SW480 (cell line): ENCODE measurements at places on chromosomes 2 and 18.
A peak's percentile ranks its signal among the peaks of the same experiment; 100 is the strongest.

DNA sequence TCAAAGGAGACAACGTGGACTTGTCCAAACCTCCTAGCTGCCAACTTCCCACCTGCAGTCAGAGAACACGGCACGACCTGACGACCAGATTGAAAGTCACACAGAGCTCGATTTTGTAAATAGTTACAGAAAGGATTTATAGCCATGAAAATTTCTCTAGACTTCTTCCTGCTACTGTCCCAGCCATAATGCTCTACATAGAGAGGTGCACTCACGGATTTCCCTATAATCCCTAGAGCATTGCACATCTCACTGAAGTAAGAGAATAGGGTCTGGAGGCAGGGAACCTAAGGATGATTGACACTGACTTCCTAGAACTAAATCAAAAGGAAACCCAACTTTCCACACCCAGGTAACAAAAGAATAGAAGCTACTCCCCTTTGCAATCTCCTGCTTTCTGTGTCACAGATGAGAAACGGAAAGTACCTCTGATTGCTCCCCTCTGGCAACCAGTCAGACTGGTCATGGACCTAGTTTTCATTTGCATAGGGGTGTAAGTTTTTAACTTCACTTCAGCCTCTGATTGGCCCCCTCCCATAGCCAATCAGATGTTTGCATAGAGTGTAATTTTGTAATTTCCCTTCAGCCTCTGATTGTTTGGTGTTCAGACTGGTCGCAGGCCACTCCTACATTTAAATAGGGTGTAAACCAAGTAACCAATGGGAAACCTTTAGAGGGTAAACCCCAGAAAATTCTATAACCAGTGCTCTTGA lies 58.6 kb upstream of the FBXO11 start:
- no peak for DNase-seq

- DNase-seq = no peak
Observed at GRCh38 chr18:77337604-77338003, 88.0 kb downstream of the GALR1 start.

GRCh38 chr2:237324837-237325236 lies 89.1 kb downstream of the COL6A3 start:
- DNase-seq = no peak

- DNase-seq = peak; percentile 5
Observed at GRCh38 chr2:203097735-203098134, 83.1 kb downstream of the NBEAL1 start.

GRCh38 chr2:49002750-49003149 lies 151.6 kb downstream of the FSHR start:
- DNase-seq = no peak

DNA sequence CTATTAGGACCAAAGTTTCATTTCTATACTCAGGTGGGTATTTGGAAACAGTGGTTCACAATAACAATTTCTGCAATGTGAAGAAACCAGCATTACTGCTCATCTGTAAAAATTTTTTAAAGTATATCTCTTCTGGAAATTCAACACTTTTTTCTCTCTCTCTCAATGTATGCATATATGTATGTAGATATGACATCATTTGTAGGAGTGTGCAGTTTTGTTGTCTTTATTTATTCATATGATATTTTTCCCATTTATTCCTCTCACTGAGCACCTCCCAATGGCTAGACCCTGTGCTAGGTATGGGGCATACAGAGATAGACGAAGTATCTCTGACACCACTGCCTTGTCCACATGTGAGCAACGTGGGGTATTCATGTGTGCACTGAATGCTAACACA lies 58.3 kb downstream of the RDH14 start:
- DNase-seq = no peak
